KBM-7 (cell line): ENCODE measurements at places on chromosomes 7 and 10.
A peak's percentile ranks its signal among the peaks of the same experiment; 100 is the strongest.

DNA sequence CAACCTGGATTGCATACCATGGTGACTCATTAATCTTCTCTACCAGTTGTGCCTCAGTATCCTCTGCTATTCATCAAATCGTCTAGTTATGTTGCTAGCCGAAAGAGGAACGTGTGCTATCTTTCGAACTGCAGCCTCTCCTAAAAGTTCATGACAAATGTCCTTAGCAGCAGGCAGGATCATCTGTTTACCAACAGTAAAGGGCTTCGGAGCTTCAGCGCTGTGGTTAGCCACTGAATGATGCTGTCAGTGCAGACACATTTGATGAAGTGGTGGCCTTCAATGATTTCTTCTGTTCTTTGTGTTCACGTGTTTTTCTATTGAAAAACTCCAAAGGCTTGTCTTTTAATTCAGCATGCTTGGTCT is 68.8 kb downstream of the CSTF2T start:
- DNase-seq = no peak

DNA sequence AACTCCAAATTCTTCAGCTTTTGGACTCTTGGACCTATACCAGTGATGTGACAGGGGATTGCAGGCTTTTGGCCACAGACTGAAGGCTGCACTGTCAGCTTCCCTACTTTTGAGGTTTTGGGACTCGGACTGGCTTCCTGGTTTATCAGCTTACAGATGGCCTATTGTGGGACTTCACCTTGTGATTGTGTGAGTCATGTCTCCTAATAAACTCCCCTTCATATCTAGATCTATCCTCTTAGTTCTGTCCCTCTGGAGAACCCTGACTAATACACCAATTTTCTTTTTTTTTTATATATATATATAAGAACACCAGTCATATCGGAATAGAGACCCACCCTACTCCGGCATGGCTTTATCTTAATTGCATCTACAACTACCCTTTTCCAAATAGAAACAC is 166.8 kb downstream of the ETV1 start:
- DNase-seq = no peak

DNA sequence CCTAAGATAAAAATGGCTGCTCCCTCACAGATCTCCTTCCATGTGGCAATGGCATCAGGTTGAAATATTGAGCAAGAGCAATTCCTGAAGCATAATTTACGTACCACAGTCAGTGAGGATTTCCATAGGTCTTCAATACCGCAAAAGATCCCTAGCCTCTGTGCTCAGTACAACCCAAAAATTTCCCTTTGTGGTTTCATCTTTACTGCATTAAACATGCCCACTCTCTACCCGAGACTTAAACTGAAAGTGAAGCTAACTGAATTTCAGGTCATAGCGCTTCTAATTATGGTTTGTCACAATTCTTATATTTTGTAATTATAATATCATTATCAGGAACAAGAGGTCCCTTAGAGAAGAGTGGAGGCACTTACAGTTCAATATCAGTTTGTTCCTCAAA is 1071.1 kb downstream of the XPNPEP1 start:
- DNase-seq = no peak

GRCh38 chr10:72164617-72165016 is 51.2 kb upstream of the ANAPC16 start:
- peak; percentile 46 for DNase-seq

GRCh38 chr10:29804025-29804852 is 169.5 kb upstream of the SVIL start:
- DNase-seq = peak; percentile 45

DNA sequence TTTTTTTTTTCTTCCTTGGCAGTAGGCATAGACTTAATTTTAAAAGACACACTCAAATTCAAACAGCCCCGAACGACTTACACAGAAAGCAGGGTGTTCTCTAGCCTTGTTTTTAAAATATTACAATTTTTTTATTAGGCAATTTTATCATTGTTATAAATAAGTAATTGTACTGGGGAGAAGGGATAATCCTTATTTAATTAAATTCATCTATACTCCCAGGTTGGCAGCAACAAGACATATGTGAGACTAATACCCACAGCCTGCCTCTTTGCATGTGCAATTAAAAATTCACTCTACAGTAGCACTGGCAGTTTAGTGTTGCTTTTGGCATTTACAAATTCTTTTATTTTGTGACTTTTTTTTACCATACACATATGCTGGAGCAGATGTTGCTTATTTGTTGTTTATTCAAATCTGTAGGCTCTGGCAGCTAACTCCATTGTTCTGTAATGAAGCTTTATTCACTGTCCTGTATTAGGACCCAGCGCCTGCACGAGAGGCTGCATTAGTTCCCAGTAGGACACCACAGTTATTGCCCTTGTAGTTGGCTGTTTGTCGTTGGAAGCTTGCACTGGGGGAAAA is 84.9 kb upstream of the PPP1R17 start:
- no peak for DNase-seq

GRCh38 chr10:124697837-124698544 is 46.2 kb downstream of the FAM53B start:
- no peak for DNase-seq

DNA sequence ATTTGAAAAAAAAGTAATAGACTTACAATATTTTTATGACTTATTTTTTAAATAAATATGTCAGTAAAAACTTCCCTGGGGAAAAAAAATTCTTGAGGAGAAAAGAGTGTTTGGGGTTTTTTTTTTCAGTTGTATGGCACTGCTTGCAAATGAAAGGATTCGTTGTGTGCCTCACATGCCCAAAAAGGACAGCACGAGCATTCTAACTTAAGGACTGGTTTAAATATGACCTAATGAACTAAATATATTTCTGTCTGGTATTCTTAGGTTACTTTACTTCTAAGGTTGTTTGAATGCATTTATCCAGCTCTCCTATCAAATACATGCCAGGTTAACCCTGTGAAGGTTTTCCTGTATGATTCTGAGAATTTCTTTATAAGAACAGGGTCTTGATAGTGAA is 988 bp upstream of the CD36 start:
- DNase-seq = no peak

- DNase-seq = no peak
These were observed 99.3 kb upstream of the CTBP2 start for GRCh38 chr10:125259651-125260050.

GRCh38 chr10:86017841-86018734 is 348.5 kb downstream of the GRID1 start:
- peak; percentile 40 for DNase-seq

DNA sequence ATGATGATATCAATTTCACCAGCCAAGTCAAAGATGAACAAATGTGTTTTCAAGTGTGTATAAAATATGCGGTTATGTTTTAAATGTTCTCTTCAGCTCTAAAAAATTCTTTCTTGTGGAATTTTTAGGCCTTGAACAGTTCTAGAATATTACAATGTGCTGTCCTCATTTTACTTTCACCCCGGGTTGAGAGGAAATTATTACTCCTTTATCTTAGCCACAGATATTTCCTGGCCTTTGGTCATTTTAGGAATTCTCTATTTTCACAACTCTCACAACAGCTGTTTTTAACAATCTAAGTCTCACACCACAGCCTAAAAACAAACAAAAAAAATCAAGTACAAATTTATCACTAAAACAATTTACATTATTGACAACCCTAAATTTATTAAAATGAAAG is 112.2 kb upstream of the HGF start:
- no peak for DNase-seq

DNA sequence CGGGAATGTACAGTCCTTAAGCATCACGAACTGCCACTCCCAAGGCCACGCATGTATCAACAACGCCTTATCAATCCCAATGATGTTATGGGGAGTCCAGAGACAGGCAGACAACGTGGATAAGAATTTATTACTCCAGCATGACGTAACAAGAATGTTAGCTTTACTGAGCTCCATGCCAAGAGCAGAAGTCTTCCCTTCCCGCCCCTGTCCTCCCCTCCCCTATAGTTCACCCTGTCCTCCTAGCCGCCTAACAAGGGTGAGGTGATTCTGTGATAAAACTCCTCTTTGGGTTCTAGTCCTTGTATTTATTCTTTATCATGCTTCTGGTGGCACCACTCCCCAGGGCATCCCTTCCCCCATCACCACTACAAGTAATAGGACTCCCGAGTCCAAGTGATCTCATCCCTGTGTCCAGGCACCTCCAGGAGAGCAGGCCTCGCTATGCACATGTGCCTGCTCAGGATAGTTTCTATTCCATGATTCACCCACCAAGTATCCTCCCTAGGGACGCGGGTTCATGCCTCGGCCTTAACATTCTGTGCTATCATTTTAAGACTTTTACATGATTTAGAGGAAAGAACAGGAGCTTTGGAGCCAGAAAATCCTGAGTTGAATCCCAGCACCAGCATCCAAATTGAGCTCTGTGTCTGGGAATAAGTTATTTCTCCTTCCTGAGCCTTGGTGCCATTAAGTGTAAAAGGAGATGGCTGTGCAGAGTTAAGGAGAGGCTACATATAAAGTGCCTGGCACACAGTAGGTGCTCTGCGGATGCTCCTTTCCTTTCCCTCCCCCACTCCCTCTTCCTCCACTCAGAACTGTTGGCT is 15.4 kb downstream of the GSDME start:
- no peak for DNase-seq

GRCh38 chr7:115009139-115009538 is 87.2 kb downstream of the MDFIC start:
- DNase-seq = peak; percentile 43

- DNase-seq = no peak
These were observed 25.0 kb upstream of the GTF2I start for GRCh38 chr7:74632505-74632904.

GRCh38 chr10:42431095-42431494 is 207.3 kb downstream of the ZNF33B start:
- no peak for DNase-seq

DNA sequence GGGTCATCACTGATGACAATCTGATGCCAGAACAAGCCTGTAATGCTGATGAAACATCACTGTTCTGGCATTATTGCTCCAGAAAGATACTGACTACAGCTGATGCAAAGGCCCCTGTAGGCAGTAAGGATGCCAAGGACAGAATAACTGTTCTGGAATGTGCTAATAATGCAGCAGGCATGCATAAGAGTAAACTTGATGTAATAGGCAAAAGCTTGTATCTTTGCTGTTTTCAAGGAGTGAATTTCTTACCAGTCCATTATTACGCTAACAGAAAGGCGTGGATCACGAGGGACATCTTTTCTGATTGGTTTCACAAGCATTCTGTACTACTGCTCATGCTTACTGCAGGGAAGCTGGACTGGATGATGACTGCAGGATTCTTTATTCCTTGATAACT is 18.7 kb downstream of the LCOR start:
- no peak for DNase-seq

DNA sequence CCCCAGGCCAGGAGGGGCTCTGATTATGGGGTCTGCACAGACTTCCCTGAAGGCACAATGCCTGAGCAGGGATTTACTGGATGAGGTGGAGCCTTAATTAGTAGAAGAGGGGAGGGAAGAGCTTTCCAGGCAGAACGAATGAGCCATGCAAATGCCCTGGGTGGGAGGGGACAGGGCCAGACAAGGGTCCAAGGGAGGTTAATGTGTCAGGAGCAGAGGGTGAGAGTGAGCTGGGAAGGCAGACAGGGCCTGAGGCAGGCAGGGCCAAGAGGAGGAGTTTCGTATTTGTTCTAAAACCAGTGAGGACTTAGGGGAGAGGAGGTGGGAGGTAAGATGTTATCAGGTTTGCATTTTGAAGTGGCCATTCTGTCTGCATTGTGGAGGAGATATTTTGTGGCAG is 65.3 kb downstream of the NPY start:
- DNase-seq = no peak

GRCh38 chr7:155815332-155816191 is 3.3 kb upstream of the SHH start:
- peak; percentile 58 for DNase-seq

- no peak for DNase-seq
These were observed 80.4 kb downstream of the DNMBP start for GRCh38 chr10:99929360-99929759.

GRCh38 chr10:19826712-19827111 is 10.5 kb downstream of the PLXDC2 start:
- no peak for DNase-seq

DNA sequence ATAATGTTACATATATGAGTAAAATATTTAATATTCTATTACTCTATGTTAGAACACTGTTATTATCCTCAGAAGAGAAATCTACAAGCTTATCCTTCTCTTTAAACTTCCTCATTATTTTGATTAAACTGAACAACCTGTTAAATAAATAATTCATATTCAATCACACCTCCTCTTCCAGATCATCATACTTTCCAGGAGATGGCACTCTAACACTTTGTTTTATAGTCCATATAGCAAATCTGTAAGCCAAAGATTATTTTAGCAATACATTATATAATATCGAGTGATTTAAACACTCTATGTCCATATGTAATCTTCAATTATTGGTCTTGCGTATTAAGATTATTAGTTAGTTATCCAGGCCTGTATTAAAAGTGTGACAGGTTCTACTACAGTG is 694.1 kb downstream of the ANKRD7 start:
- peak; percentile 11 for DNase-seq

- DNase-seq = no peak
These were observed 39.0 kb downstream of the STK17A start for GRCh38 chr7:43621729-43622448.

DNA sequence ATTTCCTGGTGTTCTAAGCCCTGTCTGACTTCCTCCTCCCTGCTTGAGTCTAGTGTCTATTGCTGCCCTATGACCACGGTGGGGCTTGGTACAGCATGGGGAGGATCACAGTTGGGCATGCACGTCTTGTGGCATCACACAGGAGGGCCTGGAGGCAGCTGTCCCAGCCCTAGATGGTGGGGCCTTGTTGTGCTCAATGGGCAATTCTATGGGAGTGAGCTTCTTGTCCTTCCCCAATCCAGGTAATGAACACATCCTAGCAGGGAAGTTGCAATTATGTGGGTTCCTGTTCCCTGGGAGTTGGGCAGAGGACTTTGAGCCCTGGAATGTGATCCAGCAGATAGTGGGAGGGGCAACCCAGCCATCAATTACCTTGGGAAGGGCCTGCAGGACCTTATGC is 10.8 kb upstream of the FAM3C start:
- no peak for DNase-seq

- DNase-seq = no peak
These were observed 991.7 kb upstream of the KCND2 start for GRCh38 chr7:119281181-119281846.

DNA sequence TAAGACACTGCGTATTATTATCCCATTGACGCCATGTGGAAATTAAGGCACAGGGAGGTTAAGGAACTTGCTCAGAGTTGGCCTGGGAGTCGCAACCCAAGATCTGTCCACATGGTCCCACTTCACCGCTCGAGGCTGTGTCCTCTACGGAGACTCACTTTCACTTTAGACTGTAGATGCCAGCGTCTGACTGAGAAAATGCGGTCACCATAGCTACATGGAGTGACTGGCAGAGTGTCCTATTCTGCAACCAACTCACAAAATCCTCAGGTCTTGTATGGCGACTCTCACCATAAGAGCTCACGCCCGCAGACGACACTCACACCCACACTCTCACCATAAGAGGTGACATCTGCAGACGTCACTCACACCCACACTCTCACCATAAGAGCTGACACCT is 257.9 kb downstream of the PTPRN2 start:
- DNase-seq = no peak

GRCh38 chr10:10796774-10797415 is 220.8 kb upstream of the CELF2 start:
- DNase-seq = no peak

- no peak for DNase-seq
These were observed 33.5 kb downstream of the ALOX5 start for GRCh38 chr10:45407542-45407941.
